ENCODE measurements at places on chromosomes 2 and 18. TPM values are rescaled to one million over a fixed set of nuclear protein-coding genes. Genes with fewer than 3 reads are reported as not detected.

DNA sequence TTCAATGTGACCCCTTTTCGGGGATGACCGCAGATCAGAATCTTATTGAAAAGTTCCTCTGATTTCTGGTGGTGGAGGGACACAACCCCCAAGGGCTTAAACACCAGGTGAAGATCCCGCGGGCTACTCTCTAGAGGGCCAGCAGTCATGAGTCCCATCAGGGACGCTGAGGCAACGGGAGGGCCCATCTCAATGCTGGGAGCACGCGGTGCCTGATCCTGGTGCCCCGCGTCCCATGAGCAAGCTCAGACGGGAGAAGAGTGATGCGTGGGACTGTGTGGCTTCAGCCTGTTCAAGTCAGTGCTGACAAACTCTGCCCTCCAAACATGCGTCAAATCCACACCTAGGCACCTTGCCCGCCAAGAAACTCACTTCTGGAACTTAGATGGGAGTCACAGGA, 224.9 kb downstream of the TWIST2 start:
- no peaks in the 10 kb centered on the region for H3K4me1 ChIP-seq
- H3K4me3 ChIP-seq = no peak overlapping the region

DNA sequence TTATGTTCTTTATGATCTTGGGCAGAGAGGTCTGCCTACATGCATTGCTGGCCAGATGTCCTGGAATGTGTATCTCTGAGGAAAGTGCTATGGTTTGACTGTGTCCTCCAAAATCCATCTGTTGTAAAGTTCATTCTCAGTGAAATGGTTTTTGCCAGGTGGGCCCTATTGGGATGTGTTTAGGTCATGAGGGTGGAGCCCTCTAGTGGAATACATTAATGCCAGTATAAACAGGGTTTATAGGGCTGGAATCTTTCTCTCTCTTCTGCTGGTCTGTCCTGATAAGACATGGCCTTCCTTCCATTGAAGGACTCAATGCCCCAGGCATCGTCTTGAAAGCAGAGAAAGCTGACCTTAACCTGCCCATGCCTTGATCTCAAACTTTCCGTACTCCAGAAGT, 258.5 kb downstream of the RPIA start:
- H3K4me1 ChIP-seq = no peaks in the 10 kb centered on the region
- H3K4me3 ChIP-seq = no peak overlapping the region
- no peaks in the 10 kb centered on the region for H3K36me3 ChIP-seq
- no peaks in the 10 kb centered on the region for H3K27me3 ChIP-seq

GRCh38 chr2:52918551-52918950, 849.1 kb upstream of the CHAC2 start:
- H3K4me1 ChIP-seq = no peaks in the 10 kb centered on the region
- DNase-seq = no peak
- no peaks in the 10 kb centered on the region for H3K27me3 ChIP-seq
- H3K27ac ChIP-seq = no peak overlapping the region
- no peaks in the 10 kb centered on the region for H3K36me3 ChIP-seq

Gene PRKCE
- total RNA-seq = 24.0 TPM
